Prostate gland (tissue), 2 donors: ENCODE measurements at places on chromosomes 4 and X. TPM values are rescaled to one million over a fixed set of nuclear protein-coding genes. Genes with fewer than 3 reads are reported as not detected.

DNA sequence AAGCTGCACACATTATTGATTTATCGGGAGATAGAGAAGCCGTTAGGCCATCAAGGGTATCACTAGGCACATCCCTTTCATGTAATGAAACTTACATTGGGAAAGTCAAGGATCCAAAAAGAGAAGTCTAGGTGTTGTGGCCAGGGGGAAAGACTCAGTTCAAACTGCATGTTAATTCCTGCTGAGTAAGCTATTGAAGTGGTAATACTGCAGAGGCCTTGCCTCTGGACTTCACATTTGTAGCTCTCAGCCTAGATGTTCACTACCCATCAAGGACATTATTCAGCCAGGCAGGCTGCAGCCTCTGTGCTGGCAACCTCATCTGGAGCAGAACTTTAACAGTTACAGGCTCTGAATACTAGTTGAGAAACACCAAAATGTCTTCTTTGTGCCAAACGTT, 2094.5 kb upstream of the AGA start:
- DNase-seq = no peak

DNA sequence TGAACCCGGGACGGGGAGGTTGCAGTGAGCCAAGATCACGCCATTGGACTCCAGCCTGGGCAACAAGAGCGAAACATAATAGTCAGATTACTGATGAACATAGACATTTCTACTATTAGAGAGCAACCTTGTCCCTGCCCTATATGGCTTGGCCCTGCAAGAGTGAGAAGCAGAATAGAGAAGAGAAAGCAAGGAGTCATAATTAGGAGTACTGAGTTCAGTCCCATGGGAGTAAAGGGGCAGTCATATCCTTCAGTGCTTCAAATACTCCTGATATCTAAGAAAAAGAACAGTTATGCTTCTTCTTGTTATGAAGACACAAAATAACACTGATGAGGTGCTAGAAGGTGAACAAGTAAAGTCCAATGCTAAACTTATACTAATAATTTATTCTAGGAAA, 33.8 kb downstream of the CLDN2 start:
- DNase-seq = no peak

- DNase-seq = no peak
Measured at GRCh38 chr4:6121276-6121850, 79.0 kb downstream of the JAKMIP1 start.

- no peak for DNase-seq
Measured at GRCh38 chr4:2942037-2942531, 21.1 kb downstream of the NOP14 start.

- DNase-seq = no peak
Measured at GRCh38 chrX:53241558-53241957, 16.6 kb upstream of the KDM5C start.

- peak; percentile 41 for DNase-seq
Measured at GRCh38 chr4:76087007-76087769, 12.7 kb downstream of the ART3 start.

- DNase-seq = no peak
Measured at GRCh38 chr4:106329041-106329618, 12.8 kb downstream of the AIMP1 start.

DNA sequence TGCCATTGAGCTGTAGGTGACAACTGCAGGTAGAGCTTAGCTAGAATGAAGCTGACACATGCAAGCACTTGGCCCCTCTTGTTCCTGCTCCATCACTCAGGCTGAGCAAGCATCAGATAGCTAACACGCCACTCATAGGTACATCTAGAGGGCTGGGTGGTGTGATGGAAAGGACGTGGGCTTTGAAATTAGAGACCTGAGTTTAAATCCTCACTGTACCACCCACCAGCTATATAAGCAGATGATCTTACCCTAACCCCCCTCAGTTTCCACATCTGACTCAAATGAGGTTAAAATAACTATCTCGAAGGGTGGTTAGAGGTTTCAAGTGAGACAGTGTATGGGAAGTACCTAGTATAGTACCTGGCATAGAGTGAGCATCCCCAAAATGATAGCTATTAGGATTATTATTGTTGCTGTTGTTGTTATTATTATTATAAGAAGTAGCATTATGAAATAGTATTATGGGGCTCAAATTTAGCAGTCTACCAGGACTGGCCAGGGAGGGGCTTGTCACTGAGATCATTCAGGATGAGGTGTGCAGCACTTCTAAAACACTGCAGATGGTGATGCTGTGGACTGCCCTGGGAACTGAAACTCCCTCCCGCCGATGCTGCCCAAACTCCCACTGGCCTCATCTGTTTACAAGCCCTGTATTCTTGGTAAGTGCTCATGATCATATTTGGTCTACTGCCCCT, 59.0 kb downstream of the REELD1 start:
- DNase-seq = no peak

GRCh38 chr4:14926368-14926767, 75.9 kb upstream of the CPEB2 start:
- no peak for DNase-seq

DNA sequence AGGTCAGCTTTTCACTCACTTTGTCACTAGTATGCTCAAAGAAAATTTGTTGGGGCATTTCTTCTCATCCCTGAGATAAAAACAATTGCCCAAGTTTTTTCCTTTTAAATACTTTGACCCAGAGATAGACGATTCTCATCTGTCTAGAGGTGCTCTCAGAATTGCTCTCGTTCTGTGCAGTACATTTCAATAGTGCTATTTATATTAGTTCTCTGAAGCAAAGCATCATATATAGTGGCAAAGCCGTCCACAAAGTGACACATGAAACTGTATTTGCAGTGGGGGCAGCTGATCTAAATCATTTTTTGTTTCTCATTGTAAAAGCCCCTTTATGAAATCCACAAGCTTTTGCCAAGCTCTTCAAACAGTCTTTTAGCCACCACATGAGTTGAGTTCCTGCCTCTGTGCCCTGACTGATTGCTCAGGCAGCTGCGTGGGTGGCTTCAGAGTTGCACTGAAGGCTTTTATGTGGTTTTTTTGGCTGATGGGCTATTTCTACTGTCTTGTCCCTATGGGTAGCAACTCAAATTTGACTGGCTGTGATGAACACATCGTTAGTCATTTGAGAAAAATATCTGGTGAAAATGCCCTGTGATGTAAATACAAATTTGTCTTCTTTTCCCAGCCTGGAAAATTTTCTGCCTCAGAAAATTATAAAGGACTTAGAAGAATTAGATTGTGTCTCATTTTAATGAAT, 119.1 kb upstream of the OTUD4 start:
- DNase-seq = no peak

- DNase-seq = no peak
Measured at GRCh38 chr4:159283696-159284095, 180.8 kb downstream of the RAPGEF2 start.

- DNase-seq = no peak
Measured at GRCh38 chr4:77446601-77447000, 159.0 kb upstream of the CXCL13 start.

GRCh38 chr4:95129031-95129430, 371.3 kb downstream of the BMPR1B start:
- DNase-seq = no peak

DNA sequence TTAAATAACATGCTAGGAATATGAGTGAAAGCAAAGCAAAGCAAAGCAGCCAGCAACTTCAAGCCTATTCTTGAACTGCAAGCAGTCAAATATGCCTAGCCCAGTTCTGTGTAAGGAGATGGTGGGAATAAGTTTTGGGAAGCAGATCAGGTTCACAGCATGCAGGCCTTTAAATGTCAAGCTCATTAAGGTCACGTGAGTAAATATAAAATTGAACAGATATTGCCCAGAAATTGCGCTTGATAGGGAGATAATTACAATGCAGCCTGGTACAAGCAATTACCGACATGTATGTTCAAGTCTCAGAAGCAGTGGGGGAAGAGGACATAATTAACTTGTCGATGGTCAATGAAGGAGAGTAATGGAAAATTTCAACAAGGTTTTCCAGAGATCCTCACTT, 6.0 kb downstream of the GNPDA2 start:
- no peak for DNase-seq

- no peak for DNase-seq
Measured at GRCh38 chrX:30280428-30280827, 28.8 kb downstream of the NR0B1 start.

DNA sequence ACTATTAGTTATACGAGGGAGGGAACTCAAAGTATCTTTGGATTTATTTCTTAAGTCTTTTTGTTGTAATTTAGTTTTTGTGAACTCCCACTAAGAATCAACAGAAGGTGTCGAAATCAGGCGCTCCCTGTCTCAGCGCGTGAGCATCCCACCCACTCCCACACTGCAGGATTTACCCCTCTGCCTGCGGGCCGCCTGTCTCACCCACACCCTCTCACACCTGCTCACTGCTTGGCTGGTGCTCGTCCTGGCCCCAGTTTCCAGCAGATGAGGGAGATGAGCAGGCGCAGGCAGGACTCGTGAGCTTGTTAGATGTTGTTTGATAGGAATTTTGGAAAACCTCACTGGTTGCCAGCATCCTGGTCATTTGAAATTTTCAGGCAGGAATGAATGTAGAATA, 20.8 kb upstream of the HGFAC start:
- DNase-seq = no peak

DNA sequence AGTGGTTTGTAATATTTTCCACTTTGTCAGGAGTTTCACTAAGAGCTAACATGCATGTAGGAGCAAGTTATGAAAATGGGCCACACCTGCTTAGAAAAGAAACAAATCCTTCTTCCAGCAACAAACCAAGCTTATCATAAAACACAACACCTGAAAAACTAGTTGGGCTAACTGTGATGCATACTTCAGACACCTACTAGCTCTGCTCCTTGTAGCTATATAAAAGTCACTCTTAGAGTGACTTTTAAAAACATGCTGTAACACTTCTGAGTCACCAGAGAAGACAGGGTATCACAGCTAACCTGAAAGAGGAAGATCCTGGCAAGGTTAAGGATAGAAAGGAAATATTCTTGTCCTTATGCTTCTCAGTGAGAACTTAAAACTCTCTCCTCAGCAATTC, 3.6 kb upstream of the SLAIN2 start:
- peak; percentile 60 for DNase-seq

GRCh38 chr4:52091801-52092200, 40.7 kb downstream of the SPATA18 start:
- DNase-seq = peak; percentile 20

The RTL5 gene
- 2.8 TPM for total RNA-seq

The GEMIN8 gene
- 11.4 TPM for total RNA-seq

The IL3RA gene
- 7.2 TPM for total RNA-seq

The MAGEB17 gene
- total RNA-seq = 0.62 TPM

The MAGEA9B gene
- not detected for total RNA-seq

The S100G gene
- total RNA-seq = not detected

The SMARCA1 gene
- total RNA-seq = 41.9 TPM

The CC2D2A gene
- 13.5 TPM for total RNA-seq

The VCX gene
- total RNA-seq = not detected

The COQ2 gene
- total RNA-seq = 12.8 TPM
